NB4 (cell line): ENCODE measurements at places on chromosomes 3 and 15.

DNA sequence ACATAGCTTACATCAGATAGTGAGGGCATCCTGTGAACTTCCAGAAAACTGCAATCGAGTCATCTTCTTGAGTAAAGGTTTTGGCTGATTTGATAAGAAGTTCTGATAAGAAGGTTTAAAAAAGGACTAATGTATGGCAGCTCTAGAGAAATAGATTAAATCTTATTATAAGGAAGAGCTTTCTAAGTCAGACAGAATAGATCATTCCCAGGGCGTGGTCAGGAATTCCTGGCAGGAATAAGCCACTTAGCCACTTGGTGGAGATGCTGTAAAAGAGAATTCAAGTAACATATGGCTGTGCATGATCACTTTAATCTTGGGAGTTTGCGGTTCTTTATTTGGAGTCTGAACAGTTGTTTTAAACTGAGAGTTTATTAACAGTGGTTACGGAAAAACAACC lies 17.4 kb downstream of the PGBD4 start:
- DNase-seq: no peak

DNA sequence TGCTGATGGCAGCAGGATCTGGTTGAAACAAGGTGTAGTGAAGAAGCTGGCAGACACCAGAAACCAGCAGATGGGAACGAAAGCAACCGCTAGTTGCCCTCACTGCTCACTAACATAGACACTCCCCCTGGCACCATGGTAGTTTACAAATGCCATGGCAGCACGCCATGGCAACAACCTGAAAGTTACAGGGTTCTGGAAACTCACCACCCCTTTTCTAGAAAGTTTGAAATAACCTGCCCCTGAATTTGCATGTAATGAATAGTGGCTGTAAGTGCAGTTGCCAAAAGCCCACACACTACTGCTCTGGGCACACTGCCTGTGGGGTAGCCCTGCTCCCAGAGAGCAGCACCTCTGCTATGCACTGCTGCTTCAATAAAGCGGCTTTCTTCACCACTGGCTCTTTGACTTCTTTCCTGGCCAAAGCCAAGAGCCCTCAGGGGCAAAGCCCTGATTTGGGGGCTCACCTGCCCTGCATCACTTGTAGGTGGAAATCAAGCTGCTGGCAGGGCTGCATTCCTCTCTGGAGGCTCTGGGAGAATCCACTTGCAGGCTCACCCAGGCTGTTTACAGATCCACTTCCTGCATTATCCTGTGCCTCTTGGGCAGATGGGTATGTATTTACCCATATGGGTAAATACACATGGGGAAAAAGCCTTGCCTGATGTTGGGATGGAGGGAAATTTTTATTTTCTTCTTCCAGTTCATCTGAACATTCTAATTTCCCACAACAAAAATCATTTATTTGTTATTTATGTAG lies 2.0 kb upstream of the GP9 start:
- no peak for DNase-seq

DNA sequence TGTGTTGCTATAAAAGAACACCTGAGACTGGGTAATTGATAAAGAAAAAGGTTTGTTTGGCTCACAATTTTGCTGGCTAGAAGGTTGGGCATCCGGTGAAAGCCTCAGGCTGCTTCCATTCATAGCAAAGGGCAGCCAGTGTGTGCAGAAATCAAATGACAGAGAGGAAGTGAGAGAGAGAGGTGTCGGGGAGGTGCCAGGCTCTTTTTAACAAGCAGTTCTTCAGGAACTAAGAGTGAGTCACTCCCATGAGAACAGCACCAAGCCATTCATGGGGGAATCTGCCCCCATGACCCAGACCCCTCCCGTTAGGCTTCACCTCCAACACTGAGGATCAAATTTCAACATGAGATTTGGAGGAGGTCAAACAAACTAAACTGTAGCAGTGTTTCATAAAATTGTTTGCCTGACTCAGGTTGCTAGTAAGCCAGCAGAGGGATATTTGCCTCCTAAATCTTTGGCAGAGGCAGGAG lies 4.5 kb upstream of the PARP15 start:
- DNase-seq: peak; percentile 93

- DNase-seq: no peak
These were observed 266.2 kb upstream of the TPRG1 start for GRCh38 chr3:188905547-188905946.

- DNase-seq: peak; percentile 61
These were observed 802.6 kb upstream of the ALCAM start for GRCh38 chr3:104564045-104564643.

- DNase-seq: no peak
These were observed 79.5 kb downstream of the KBTBD8 start for GRCh38 chr3:67077656-67078055.

DNA sequence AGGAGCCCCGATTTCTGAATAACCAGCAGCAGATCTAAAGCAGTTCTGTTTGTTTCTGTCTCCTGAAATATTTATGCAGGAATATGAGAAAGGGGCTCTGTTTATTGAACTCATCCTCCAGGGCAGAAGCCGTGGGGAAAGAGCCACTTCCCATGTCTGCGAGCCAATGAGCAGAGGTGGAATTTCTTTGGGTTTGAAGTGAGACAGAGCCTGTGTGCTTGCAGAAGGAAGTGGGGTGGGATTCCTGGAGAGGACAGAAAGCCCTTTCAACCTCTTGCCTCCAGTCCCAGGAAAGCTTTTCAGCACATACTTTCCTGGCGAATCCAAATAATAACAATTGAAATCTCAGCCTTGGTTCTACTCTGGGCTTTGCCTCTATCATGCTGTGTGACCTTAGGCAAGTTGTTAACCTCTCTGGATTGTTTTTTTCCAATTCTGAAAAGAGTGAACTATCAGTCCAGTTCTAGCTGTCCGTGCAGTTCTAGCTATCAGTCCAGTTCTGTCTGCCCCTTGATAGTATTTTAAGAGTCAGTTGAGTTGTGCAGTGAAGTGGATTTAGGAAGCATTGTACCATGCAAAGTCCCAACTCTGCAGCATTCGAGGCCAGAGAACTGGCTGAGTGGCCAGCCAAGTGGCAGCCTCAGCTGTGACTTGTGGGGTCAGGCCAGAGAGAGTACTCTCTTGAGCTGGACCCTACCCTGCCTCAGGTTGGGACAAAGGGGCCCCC lies 15.9 kb downstream of the CORO2B start:
- no peak for DNase-seq

- peak; percentile 83 for DNase-seq
These were observed 40.8 kb downstream of the EOMES start for GRCh38 chr3:27681249-27681748.

DNA sequence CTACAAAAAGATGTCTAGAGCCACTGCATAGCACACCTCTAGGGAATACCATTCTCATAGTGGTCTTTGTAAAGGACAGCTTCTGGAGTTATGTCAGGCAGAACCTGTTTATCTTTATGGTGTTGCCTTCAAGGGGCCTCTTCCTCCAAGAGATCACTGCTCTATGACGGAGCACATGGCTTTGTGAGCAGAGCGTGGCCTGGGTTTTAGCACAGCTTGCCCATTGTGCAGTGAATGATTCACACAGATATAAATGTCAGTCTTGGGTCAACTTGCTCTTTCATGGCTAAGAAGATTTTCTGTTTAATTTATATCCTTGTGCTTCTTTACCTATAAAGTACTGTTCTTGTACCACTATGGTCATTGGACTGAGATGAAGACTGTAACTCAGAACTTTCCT lies 41.5 kb upstream of the RBMS3 start:
- no peak for DNase-seq

- no peak for DNase-seq
These were observed 65.6 kb downstream of the ATP10A start for GRCh38 chr15:25797511-25797935.

DNA sequence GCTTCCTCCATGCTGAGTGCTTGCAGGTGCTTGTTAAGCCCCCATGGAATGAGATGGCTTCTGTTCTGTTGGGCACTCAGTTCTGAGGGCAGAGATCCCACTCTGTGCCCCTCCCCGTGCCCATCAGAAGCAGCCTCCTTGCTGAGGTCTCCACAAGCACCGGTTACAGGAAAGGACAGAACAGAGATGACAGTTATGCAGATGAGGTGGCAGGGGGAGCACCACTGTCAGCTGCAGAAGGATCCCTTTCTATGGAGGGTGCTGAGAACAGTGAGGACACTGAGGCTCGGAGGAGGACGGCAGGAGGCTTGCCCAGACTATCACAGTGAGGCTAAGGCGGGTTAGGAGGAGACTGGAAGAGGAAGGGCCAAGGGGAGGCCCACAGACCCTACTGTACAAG lies 12.4 kb downstream of the CACNA2D2 start:
- no peak for DNase-seq

- DNase-seq: peak; percentile 9
These were observed 2.1 kb upstream of the PARP14 start for GRCh38 chr3:122678506-122678905.

DNA sequence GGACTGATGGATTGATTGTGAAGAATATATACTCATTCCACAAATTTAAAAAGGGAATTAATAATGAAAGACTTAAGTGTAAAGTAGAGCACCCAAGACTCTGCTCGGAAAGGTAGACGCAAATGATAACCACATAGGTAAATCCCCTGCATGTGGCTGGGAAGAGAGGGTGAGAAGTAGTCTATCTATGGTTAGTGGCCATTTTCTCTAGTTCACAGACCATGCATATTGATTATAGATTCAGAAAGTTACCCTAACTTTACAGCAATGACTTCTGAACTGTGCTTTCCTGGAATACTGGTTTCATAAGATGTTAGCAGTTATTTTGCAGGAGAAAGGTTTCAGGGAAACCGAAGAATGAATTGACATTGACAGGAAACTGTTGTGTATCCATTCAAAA lies 51.7 kb downstream of the CASR start:
- DNase-seq: no peak

DNA sequence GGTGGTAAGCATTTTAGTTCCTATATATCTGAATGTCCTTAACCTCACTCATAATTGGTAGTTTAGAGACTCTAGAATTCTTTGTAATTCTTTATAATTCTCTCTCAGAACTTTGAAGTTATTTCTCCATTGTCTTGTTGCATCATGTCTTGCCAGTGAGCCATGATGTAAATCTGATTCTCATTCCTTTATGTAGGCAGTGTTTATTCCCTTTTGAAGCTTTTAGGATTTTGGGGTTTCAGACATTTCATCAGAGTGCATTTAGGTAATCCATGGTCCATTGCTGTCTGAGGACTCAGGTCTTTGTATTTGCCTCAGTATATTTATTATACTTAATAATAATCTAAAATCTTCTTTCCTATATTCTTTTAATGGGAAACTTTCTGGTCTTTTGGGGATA lies 20.6 kb downstream of the CMC1 start:
- DNase-seq: no peak

DNA sequence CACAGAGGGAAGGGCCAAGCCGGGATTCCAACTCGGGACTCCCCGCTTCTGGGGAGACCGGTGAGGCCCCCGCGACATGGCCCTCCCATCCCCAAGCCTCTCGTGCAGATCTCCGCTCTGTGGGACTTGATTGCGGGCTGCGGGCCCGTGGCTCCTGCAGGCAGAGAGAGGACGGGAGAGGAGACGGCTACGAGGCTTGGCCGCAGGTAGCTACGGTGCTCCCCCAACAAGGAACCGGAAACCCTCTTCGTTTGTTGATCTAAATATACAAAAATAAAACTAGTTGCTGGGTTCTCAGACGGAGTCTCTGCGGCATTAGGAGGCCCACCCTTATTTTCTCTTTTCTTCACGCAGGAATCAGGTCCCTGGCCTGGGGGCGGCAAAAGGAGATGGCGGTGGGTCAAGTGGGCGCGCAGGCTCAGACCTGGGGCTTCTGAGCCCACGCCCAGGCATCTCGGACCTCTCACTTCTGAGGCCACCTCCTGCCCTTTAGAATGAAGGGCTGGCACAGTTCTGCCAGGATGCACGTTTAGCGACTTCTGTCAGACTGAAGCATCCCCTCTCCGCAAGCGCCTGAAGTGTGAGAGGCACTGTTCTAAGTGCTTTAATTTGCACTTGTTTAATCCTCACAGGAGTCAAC lies 10.9 kb downstream of the GNB5 start:
- no peak for DNase-seq

GRCh38 chr3:16203671-16204629 lies 29.5 kb downstream of the GALNT15 start:
- DNase-seq: no peak

- DNase-seq: peak; percentile 78
These were observed 228.7 kb downstream of the SLCO3A1 start for GRCh38 chr15:92082006-92082843.

DNA sequence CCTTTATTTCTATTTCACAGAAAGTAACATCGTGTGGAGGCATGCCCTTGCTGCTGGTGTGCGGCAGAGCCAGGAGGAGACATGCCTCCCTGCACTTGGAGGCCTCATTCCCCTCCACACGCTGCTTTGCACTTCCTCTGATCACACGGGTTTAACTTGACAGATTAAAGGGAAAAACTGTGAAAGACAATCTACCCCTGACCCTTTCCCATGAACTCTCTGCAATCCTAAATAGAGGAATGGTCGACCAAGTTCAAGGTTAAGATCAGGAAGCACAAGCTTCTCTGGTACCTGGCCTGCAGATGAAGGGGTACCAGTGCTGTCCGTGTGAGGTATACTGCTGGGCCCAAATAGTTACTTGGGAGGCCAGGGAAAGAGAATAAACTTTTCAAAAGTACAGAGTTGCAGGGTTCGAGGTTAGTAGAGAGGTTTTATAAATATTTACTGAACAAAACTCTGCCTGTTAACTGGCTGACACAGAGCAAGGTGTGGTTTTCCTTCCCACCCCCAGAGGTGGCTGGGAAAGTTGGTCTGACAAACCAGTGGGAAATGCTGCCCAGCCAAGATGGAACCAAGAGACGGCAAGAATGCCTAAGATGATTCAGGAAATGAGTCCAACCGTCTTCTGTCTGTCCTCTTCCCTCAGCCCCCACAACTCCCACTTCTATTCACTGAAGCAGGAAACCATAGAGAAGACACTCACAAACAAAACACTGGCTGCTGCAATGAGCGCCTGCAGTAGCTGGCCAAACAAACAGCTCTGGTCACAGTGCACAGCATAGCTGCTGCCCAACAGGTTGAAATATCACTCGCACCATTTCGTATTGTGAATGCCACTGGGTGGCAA lies 79.6 kb downstream of the IGF2BP2 start:
- peak; percentile 80 for DNase-seq

GRCh38 chr3:138384531-138384930 lies 36.2 kb downstream of the MRAS start:
- DNase-seq: no peak

GRCh38 chr3:148146947-148147826 lies 550.5 kb upstream of the AGTR1 start:
- DNase-seq: no peak

GRCh38 chr15:78000091-78000926 lies 77.2 kb downstream of the TBC1D2B start:
- peak; percentile 78 for DNase-seq

- no peak for DNase-seq
These were observed 28.6 kb upstream of the STXBP5L start for GRCh38 chr3:120879411-120879810.

DNA sequence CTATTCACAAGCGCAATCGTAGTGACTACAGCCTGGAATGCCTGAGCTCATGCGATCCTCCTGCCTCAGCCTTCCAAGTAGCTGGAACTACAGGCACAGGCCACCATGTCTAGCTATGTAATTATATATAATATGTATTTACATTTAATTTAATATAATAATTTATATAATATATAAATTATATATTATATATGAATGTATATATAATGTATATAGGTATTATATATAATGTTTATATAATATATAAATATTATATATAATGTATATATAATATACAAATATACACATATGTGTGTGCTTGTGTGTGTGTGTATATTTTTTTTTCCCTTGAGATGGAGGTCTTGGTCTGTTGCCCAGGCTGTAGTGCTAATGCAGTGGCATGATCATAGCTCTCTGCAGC lies 27.6 kb upstream of the ULK4 start:
- DNase-seq: no peak

GRCh38 chr15:37016231-37016630 lies 84.1 kb downstream of the MEIS2 start:
- no peak for DNase-seq

- peak; percentile 18 for DNase-seq
These were observed 1.6 kb upstream of the MTHFS start for GRCh38 chr15:79898369-79898768.
